ENCODE measurements at places on chromosomes 16 and 17.
A peak's percentile ranks its signal among the peaks of the same experiment; 100 is the strongest.

- DNase-seq = no peak
These were observed 38.3 kb downstream of the CYB561 start for GRCh38 chr17:63407741-63408330.

- no peak for DNase-seq
These were observed 567 bp downstream of the ENO3 start for GRCh38 chr17:4951486-4951885.

- no peak for DNase-seq
These were observed 173.2 kb downstream of the LGALS9B start for GRCh38 chr17:20294120-20294519.

- no peak for DNase-seq
These were observed 55.4 kb downstream of the WWOX start for GRCh38 chr16:78154729-78155461.

GRCh38 chr16:31351942-31352325 lies 3.0 kb upstream of the ITGAX start:
- no peak for DNase-seq

GRCh38 chr17:42509841-42510240 lies 26.2 kb upstream of the NAGLU start:
- DNase-seq = no peak

GRCh38 chr16:24953721-24954120 lies 61.4 kb downstream of the ARHGAP17 start:
- DNase-seq = no peak

DNA sequence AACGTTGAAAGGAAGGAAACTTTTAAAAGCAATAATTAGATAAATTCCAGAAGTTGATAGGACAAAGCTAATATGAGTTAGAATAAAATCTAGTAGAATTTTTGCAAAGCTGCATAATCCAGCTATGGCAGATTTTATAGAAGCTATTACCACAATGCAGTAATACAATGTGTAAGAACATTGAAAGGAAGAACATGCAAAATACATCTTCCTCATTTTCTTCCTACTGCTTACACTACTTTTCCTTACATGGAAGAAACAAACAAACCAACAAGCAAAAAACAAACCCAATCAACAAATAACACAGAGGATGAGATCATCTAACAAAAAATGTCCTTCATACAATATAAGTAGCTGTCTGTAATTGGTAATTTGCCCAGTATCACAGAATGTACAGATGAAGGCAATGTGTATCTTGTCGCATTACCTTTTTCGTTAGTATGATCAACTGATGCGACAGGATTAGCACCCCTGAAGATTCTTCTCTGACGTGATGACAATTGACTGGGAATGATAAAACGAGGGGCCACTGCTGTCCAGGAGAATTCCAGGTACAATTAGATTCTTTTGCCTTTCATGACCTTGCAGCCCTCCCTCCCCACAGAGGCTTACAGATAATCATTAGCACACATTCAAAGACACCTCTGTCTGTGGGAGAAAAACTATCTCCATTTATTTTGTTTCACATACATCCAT lies 21.2 kb upstream of the LRRC37A start:
- DNase-seq = no peak

DNA sequence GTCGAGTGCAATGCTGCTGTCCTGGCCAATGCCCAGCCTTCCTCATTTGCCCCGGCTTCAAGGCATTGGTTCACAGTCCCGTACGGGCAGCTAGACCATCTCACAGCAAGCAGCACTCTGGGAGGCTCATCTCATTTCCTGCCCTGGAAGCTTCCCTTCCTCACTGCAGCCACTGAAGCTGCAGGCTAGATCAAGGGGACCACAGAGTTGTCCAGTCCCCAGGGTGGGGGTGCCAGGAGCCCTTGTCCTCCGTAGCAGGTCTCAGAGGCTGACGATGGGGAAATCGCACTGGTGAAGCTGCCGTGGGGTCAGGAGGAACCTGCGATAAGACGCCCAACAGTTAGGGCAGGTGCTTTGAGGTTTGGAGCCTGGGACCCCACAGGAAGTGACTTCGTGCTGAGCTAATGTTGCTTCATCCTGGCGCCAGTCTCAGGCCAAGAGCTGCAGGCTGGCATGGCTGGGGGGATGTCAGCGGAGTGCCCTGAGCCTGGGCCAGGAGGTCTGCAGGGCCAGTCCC lies at the start of gene SPNS3:
Gene SPNS3 (plus strand): TSS at position 426 of the 517 bp plus-strand sequence. CDS start 28 bp downstream, at position 454.
- DNase-seq = no peak

GRCh38 chr17:77036841-77037381 lies 103.9 kb upstream of the SEC14L1 start:
- no peak for DNase-seq

- peak; percentile 54 for DNase-seq
These were observed 19.3 kb downstream of the ANKFN1 start for GRCh38 chr17:56172517-56172982.

- peak; percentile 98 for DNase-seq
These were observed 636 bp upstream of the GABARAP start for GRCh38 chr17:7242717-7243452.

DNA sequence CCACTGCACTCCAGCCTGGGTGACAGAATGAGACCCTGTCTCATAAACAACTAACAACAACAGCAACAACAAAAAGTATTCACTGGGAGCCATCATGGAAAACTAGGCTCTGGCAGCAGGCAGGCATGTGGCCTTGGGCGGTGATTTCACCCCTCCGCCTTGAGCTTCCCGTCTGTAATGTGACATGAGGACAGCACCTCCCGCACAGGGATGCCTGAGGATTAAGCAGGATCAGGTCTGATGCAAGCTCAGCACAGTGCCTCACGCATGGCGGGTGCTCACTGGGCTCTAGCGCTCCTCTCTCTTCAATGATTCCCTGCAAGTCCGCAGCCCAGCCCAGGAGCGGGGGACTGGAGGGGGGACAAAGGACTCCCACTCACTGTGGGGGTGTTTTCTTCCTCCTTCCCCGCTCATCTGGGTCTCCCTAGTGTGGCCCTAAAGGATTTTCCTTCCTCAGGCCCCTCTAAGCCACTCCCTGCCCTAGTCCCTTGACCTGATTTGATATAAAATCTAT lies 2.8 kb downstream of the PLCD3 start:
- peak; percentile 70 for DNase-seq

- no peak for DNase-seq
These were observed 16.7 kb downstream of the EPOP start for GRCh38 chr17:38657824-38658740.

DNA sequence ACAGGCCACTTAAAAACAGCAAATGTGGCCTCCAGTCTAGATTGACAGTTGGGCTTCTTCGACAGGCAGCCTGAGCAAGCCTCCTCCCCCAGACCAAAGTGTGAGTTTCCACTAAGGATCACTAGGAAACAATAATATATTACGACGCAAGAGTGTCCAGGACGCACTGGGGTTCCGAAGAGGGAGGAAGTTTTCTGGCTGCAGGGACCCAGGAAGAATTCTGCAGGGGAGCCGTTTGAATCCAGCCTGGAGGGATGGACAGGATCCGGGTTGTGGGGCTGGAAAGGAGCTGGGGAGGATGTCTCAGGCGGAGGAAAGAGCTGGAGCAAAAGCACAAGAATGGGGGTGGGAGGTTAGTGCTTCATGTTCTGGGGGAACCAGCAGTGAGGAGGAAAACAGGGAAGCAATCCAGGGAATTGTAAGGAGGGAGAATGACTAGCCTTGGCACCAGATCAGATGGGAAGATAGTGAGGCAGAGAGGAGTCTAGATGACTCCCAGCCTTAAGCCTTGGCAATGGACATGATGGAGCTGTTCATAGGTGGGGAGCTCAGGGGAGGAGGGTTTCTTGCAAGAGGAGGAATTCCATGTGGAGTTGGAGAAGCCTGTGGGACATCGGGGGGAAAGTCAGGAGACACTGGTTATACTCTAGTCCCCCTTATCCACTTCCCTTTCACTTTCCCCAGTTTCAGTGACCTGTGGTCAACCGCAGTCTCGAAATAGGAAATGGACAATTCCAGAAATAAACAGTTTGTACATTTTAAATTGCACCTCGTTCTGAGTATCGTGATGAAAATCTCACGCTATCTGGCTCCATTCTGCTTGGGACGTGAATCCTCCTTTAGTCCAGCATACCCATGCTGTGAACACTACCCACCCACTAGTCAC lies 26.6 kb downstream of the NGFR start:
- no peak for DNase-seq

- DNase-seq = no peak
These were observed 5.1 kb downstream of the ATP2A1 start for GRCh38 chr16:28883221-28883996.

DNA sequence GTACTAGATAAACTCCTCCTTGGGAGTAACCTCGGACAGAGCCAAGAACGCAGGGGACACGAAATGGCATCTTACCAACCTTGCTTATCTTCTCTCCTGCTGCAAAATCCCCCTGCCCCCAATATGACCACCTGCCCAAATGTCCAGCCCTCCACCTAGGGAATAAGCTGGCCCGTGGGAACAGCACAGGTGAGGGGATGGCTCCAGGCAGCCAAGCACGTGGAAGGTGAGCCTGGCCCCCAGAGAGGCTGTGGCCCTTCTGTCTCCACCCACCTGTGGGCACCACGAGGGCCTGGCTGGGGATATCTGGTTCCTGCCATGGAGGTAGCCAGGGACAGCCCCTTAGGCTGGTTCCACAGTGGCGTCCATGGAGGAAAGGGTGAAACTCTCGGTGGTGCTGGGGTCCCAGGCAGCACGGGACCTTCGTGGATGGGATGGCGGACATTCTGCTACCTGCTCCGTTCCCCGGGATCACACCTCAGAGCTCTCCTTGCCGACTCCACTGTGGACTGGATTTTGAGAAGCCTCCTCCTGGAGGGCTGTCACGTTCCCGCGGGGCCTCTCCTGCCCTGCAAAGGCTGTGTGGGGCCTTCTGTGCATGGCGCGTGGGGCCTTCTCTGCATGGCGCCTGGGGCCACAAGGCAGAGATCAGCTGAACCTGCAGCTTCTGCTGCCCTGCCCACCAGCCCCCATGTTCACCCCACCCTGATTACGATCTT lies 388.5 kb upstream of the TNRC6C start:
- DNase-seq = no peak

DNA sequence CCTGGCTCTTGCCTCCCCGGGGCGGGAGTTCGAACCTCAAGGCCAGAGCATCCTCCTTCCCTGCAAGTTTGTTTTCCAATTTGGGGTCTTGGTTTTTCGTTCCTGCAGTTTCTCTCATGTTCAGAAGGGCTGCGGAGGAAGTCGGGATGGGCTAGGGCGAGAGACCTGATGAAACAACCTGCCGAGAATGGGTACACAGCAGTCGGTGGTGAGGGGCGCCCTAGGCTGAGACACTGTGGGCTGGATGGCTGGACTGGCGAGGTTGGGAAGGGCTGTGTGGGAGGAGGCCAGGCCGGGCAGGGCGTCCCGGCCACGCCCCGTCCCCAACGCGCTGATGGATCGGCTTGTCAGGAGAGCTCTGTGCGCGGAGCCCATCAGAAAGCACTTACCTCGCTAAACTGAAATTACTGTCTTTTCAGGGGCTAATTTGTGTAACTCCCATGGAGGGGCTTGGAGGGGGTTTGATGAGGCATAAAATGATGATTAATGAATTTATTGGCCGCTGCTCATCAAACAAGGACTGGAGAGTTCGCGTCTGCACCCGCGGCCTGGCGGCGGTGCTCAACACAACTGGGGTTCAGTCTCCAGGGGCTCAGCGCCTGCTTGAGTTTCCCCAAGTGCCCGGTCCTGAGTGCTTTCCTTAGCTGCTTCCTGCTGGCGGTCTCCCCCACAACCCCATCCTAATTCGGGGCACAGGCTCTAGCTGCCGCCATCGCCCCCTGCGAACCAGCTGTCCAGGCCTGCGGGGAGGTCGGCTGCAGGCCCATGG lies 9.0 kb downstream of the IRX5 start:
- peak; percentile 76 for DNase-seq

GRCh38 chr16:87790292-87791100 lies 24.7 kb upstream of the KLHDC4 start:
- no peak for DNase-seq

- DNase-seq = no peak
These were observed 1.8 kb downstream of the SGF29 start for GRCh38 chr16:28555561-28555960.

GRCh38 chr17:18888766-18889290 lies 30.9 kb downstream of the PRPSAP2 start:
- no peak for DNase-seq

DNA sequence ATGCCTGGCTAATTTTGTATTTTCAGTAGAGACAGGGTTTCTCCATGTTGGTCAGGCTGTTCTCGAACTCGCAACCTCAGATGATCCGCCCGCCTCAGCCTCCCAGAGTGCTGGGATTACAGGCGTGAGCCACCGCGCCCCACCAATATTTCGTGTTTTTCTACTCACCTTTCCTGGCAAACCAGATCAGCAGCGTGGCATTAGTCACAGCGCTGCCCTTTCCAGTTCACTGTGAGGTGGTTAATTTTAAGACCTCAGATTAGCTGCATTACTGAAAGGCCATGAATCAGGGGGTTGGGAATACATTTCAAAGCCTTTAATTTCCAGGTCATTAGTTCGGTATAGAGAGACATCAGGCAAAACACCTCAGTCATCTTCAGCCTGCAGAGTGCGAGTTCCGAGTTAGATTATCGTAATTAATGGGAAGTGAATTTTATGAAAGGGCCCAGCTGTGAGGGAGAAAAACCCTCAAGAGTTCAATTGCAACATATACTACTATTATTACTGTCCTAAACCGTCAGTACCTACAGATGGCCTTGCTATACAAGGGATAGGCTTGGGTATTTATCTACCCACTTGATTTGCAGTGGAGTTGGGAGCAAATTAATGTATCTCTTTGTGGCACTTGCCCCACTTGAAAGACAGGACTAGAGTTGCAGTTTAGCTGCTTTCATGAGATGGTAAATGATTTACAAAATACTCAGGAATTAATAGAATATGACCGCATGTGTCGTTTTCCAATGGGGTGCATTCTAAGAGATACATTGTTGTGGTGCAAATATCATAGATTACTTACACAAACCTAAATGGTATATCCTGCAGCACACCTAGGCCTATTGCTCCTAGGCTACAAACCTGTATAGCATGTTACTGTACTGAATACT lies 2.1 kb upstream of the USP32 start:
- DNase-seq = peak; percentile 6

DNA sequence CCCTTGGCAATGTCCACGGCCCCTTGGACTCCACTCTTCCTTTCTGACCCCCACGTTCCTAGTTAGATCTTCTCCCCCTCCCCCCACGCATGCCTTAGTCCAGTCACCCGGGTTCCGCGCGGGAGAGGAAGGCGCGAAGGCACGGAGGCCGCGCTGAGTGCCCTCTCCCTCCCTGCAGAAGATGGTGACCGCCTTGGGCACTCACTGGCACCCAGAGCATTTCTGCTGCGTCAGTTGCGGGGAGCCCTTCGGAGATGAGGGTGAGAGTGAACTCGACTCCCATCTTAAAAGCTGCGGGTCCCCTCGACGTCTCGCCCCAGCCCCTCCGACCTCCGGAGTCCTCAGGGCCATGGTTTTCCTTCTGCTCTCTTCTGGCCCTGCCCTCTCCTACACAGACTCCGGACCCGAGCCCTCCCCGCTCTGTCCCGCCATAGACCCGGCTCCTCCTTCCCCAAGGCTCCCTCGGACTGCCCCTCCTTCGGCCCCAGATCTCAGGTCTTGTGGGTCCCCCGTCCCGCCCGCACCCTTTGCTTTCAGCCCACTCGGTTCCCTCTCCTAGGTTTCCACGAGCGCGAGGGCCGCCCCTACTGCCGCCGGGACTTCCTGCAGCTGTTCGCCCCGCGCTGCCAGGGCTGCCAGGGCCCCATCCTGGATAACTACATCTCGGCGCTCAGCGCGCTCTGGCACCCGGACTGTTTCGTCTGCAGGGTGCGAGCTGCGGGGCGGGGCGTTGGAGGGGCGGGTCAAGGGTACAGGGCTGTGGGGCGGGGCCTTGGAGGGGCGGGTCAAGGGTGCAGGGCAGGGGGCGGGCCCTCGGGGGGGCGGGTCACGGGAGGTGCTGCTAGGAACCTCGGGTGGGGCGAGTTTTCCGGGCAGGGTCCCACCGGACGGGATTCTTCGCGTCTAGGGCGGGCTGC lies 4.6 kb downstream of the TGFB1I1 start:
- peak; percentile 52 for DNase-seq

- no peak for DNase-seq
These were observed 849.8 kb upstream of the RBFOX1 start for GRCh38 chr16:6482696-6483468.
